ENCODE measurements at places on chromosomes 1 and 21. TPM values are rescaled to one million over a fixed set of nuclear protein-coding genes. Genes with fewer than 3 reads are reported as not detected.

SH3D21 gene
- total RNA-seq = 1.9 TPM

KLHDC9 gene
- 0.68 TPM for total RNA-seq

MSH4 gene
- total RNA-seq = not detected

FAM3B gene
- total RNA-seq = not detected
